ENCODE measurements at places on chromosomes 12 and 14.

DNA sequence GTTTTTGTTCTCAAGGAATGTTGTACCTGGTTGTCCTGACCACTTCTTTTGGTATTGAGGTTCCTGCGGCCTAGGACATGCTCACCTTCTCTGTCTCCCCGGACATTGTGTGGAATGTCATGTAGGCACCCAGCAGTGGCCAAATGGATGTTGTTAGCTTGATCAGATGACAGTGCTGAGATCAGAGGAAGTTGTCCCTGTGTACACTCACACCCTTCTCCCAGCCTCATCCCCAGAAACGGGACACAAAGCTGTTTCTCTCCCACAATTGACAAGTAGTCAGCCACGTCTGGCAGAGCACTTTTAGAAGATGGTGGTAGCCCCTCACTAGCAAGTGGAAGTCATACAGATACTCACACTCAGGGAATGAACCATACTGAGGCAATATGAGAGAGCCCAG lies 3.0 kb downstream of the PLEKHH1 start:
- no peak for DNase-seq

- no peak for DNase-seq
Observed at GRCh38 chr12:1888923-1889322, 29.5 kb downstream of the CACNA2D4 start.

DNA sequence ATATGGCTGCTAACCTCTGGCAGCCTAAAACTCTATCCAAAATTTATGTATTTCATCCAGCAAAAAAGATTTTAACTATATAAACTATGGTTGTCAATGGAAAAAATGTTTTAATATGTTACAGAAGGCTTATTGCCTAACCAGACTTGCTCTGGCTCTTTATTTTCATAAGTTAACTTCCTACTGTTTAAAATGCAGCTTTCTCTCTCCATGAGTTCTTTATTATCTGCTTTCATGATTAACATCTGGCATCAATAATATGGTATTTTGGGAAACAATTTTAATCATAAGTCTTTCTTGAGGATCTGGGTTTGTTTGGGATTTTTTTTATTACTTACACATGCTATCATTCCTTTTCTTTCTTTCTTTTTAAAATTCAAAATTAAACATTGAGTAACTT lies 20.5 kb downstream of the KERA start:
- DNase-seq, result no peak

DNA sequence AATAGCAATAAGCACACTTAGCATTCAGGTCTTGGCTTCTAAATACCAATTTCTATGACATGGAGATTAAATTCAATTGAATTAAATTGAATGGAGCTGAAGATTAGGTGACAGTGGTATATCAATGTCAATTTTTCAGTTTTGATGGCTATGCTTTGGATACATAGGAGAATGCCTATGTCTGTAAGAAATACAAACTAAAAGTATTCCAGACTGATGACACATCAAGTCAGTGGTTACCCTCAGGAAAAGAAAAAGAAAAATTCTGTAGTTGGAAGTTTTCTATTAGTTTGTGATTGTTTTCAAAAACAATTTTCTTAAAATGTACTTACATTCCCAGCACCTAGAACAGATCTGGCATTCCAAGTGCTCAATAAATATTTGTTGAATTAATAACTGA lies 4.9 kb upstream of the DCAF4 start:
- no peak for DNase-seq

GRCh38 chr14:26395726-26396125 lies 202.1 kb downstream of the NOVA1 start:
- DNase-seq, result no peak

DNA sequence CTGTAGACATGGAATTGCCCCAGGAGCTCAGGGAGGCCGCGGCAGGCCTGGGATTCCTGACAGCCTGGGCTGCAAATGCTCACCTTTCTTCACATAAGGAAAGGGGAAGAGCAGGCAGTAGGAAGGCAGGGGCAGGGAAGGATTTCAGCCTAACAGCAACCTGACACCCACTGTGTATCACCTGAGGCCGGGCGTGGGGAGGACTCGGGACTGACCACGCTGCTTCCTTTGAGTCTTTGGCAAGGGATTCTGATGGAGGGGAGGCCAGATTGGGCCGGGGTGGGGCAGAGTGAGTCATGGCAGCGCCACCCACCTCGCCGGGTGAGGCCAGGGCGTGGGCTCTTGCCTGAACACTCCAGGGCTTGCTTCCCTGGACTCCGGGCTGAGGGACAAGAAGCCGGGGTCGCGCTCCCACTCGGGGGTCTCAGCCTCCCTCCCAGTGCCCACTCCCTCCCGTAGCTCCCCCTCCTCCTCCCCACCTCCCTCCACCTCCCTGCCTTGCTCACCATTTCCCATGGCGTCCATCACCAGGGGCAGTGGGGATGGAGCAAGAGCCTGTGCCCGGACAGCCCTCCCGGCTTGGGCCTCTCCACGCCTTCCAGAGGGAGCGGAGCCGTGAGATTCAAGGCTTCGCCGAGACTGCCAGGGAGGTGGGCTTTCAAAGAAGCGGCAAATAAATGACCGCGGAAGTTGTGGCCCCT lies 247.9 kb upstream of the RTL1 start:
- DNase-seq, result no peak

- DNase-seq, result no peak
Observed at GRCh38 chr12:87096082-87096585, 839.9 kb upstream of the MGAT4C start.

DNA sequence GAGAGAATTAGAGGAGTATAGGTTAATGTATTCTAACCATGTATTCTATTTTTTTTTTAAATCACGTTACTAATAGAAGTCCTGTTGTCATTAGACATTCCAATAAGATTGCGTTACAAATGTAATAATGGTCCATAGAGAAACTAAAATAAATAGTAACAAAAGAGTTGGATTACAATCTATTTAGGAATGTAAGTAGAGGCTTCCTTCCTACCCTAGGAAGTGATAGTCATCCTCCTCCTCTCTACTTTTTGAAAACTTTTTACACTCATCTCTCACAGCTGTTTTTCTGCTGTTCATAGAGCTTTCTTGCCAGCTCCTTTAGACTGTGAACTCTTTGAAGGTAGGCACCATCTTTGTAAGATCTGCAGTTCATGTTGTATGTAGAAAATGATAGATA lies 23.6 kb downstream of the TRHDE start:
- no peak for DNase-seq

- no peak for DNase-seq
Observed at GRCh38 chr12:34625116-34625515, 602.8 kb downstream of the ALG10 start.

GRCh38 chr12:114668886-114669288 lies 15.1 kb downstream of the TBX3 start:
- no peak for DNase-seq

- DNase-seq, result no peak
Observed at GRCh38 chr12:85253853-85254252, 26.2 kb upstream of the ALX1 start.

DNA sequence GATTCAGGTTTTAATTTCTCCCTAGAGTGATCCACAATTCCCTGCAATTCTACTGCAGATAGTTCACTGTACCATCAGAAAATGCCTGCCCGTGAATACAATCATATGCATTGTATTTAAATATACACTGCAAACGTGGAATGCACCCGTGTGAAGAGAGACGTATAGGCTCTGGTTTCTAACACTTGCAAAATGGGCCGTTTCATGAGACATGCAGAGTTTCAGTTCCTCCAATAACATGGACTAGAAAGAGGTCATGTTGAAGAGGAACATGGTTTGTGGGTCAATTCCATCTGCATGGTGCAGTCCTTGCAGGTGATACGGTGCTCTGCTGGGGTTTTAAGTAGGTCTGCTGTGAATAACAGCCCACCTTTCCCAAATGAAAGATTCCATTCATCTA lies 373.3 kb downstream of the TMEM132D start:
- no peak for DNase-seq

- DNase-seq, result no peak
Observed at GRCh38 chr14:55721353-55721752, 141.3 kb downstream of the KTN1 start.

DNA sequence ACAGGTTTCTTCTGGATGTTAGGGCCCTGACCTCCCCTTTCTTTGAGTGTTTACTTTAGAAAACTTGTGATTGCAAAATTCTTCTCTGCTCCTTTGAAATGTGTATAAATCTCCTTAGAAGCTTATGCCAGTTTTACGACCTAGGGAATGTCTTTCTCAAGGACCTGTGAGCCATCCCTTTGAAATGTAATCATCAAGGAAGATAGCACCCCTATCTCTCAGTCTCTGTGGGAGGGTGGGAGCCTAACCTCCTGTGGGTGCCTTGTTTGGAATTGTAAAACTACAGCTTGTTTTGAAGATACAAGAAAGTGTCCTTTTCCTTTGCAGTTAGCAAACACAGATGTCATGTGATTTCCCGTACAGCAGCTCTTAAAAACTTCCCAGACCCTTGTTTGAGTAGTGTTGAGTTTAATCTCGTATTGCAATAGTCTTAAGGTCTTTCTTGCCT lies 3.3 kb downstream of the OR10AD1 start:
- no peak for DNase-seq

GRCh38 chr14:42869681-42870080 lies 1263.0 kb downstream of the LRFN5 start:
- DNase-seq, result no peak

- peak; percentile 95 for DNase-seq
Observed at GRCh38 chr14:64734990-64735389, 30.8 kb downstream of the PLEKHG3 start.

- no peak for DNase-seq
Observed at GRCh38 chr14:39827901-39828655, 395.8 kb upstream of the FBXO33 start.

- peak; percentile 45 for DNase-seq
Observed at GRCh38 chr14:49946320-49947141, 53.6 kb downstream of the ARF6 start.

GRCh38 chr14:93045211-93045674 lies 70.5 kb downstream of the ITPK1 start:
- DNase-seq, result peak; percentile 52

DNA sequence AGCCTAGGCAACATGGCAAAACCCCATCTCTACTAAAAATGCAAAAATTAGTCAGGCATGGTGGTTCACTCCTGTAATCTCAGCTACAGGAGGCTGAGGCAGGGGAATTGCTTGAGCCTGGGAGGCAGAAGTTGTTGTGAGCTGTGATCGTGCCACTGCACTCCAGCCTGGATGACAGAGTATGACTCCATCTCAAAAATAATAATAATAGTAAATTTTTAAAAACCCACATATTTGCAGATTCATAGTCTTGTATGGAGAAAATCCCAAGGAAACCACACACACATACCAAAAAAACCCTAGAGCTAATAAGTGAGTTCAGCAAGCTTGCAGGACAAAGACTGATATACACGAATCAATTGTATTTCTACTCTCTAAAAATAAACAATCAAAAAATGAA lies 19.0 kb upstream of the MTHFD1 start:
- DNase-seq, result no peak

DNA sequence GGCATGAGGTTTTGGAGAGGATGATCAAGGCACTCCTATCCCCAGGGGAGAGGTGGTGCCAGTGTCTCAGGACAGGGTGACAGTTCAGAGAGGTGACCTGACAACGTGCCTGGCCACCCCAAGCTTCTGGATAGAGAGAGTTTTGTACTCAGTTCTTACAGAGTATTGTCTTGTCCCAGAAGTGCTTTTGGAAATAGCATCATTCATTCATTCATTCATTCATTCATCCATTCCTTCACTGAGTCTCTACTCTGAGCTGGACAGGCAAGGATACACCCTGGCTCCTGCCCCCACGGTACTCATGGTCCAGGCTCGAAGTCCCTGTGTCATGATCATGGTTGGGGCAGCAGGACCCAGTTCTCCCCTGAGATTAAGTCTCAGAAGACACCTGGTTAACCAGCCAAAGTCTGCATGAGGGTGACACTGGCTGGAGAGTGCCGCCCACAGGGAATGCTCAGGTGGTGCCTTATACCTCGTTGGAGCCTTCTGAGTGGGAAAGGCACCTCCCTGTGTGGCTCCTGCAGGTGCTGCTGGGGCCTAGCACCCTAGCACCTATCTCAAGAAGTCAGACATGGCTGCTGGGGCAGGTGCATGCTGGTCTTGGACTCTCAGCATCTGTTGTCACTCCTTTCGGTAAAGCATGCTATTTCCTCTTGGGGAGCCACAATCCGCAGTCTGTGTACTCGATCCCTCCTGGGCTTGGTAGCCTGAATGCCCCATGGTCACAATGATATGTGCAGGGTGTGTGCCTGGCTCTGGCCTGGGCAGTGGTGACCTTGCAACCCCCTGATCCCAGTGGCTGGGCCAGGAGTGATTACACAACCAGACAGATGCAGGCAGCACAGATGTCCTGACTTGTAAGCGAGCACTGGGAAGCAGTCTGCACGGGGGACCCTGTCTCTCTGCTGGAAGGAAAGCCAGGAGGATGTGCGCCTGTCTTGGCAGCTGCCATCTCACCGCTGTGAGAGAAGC lies 57.8 kb downstream of the C14orf132 start:
- DNase-seq, result no peak

DNA sequence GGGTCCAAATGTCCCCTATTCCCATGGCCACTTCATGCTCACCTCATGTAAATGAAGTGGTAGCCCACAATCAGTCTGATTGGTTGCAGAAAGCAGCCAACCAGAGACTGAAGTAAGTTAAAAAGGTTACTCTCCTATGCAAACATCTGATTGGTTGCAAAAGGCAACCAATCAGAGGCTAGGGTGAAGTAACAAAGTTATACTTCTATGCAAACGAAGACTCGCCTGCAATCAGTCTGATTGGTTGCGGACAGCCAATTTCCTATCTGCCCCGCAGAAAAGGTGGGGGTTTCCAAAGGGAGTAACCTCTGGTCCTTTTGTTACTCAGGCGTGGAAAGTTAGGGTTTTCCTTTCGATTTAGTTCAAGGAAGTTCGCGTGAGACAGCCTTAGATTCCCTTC lies 208.1 kb upstream of the NEDD1 start:
- DNase-seq, result no peak

GRCh38 chr14:57291692-57292647 lies 23.2 kb downstream of the AP5M1 start:
- no peak for DNase-seq

GRCh38 chr14:104800771-104801519 lies at the start of gene ZBTB42:
Gene ZBTB42, plus strand, starts transcription at chr14:104801101. Its CDS starts 97 bp downstream, at chr14:104801198.
- no peak for DNase-seq

DNA sequence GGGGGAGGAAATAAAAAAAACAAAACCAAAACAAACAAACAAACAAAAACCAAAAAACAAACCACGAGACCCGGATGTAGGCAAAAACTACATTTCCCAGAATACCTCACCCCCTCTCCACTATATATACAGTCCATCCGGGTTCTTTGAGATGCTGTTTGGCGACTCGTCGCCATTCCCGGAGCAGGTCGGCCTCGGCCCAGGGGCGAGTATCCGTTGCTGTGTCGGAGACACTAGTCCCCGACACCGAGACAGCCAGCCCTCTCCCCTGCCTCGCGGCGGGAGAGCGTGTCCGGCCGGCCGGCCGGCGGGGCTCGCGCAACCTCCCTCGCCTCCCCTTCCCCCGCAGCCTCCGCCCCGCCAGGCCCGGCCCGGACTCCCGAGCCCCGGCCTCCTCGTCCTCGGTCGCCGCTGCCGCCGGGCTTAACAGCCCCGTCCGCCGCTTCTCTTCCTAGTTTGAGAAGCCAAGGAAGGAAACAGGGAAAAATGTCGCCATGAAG lies at the start of gene RNF10:
RNF10 (plus strand) TSS at position 154 of the 500 bp plus-strand sequence. CDS start 456 bp downstream, outside the sequence.
- peak; percentile 87 for DNase-seq

- DNase-seq, result no peak
Observed at GRCh38 chr14:105533391-105533790, 7.0 kb downstream of the TMEM121 start.

Measured in NCI-H187 treated with DMSO at 0.1 percent for 48 hours (cell line).